ENCODE measurements at places on chromosomes 6 and 20. TPM values are rescaled to one million over a fixed set of nuclear protein-coding genes. Genes with fewer than 3 reads are reported as not detected.
A peak's percentile ranks its signal among the peaks of the same experiment; 100 is the strongest.

GRCh38 chr6:136424901-136425300 lies 125.3 kb downstream of the MAP7 start:
- no peak for DNase-seq

DNA sequence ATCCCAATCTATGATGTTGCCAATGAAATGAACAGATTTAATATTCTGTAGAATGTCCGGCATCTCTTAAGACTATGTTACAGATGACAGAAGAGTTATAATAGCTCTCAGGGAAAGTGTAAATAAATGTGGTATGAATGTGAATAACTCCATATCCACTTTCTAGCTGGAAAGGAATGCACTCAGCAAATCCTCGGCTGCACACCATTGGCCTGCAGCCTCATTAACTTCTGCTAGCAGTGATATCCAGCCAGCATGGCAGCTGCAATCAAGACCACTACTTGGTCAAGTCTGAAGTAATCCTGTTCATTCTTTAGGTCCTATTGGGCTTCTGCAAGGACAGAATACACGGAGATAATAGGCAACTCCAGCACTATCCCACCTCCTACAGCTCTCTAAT lies 17.3 kb upstream of the MICA start:
- DNase-seq: no peak

DNA sequence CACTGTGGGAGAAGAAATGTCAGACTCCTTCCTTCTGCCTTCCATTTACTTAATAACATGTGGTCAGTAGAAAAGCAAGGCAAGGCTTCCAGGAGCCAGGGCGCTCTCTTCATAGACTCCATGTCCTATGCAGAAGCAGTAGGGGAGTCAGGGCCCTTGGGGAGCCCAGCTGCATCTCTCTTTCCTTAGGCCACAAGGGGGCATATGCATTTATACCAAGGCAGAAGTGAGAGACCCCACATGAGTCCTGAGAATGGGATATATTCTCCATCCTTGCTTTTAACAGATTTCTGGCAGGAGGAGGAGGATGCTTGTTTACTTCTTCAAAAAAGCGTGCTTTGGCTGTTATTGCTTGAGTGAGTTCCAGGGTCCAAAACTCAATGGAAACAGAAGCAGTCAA lies 198.5 kb downstream of the HIVEP2 start:
- no peak for DNase-seq

DNA sequence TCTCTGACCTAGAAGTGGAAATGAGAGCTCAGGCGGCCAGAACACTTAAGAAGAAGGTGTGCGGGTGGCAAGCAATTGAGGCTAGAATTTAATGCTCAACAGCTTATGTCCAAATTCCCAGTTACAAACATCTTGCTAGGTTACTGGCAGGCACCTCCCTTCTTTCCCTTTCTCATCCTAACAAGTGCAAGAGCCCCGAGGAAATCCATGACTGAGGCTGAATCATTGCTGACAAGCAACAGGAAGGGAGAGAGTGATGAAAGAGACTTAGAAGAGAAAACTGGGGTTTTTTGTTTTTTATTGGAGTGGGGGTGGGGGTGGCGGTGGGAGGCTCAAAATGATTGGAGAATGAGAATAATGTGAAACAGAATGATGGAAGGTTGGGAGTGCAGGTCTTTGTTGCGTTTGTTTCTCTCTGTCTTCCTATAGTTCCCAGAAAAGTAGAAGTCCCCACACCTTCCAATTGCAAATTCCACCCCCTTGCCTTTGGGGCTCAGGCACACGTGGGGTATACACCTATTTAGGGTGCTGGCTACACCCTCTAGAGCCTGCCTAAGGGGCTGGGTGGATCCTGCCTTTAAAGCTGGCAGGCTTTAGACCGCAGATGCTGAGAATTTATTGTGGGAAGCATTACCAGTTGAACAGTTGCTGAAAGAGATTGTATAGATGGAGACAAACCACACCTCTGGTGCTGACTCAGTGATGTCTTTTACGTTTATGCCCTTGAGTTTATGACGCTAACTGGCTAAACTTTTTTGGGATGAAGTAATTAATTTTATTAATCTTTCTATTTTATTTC lies 1.4 kb downstream of the FAM83B start:
- no peak for DNase-seq

- DNase-seq: peak; percentile 97
Observed at GRCh38 chr6:26568601-26569432, 27.9 kb upstream of the ABT1 start.

DNA sequence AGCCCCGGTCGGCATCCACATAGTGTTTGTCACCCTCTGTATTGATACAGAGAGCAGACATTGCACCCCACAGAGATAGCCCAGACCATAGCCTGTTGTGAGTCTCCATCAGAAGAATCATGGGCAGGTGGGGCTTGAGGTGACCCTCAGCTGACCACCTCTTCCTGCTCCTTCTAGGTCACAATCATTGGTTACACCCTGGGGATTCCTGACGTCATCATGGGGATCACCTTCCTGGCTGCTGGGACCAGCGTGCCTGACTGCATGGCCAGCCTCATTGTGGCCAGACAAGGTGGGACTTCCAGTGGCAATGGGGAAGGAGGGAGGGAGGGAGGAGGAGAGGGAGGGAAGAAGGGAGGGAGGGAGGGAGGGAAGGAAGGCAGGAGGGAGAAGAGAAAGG lies 61.4 kb upstream of the RIN2 start:
- DNase-seq: no peak

- DNase-seq: no peak
Observed at GRCh38 chr6:48996461-48997119, 466.5 kb downstream of the MMUT start.

- no peak for DNase-seq
Observed at GRCh38 chr20:19253916-19254820, 41.7 kb downstream of the SLC24A3 start.

GRCh38 chr20:4488407-4489339 lies 233.0 kb upstream of the PRND start:
- DNase-seq: no peak

GRCh38 chr6:113457198-113457597 lies 399.9 kb upstream of the MARCKS start:
- DNase-seq: no peak

BCL2L1 gene
- total RNA-seq: 24.2 TPM

VEGFA gene
- 85.7 TPM for total RNA-seq

CGA gene
- not detected for total RNA-seq

E2F3 gene
- 5.9 TPM for total RNA-seq

HTR1E gene
- 0.26 TPM for total RNA-seq

ANKEF1 gene
- 1.7 TPM for total RNA-seq

CHD6 gene
- total RNA-seq: 61.5 TPM

GFRA4 gene
- total RNA-seq: not detected

LCA5 gene
- total RNA-seq: 23.3 TPM
